ENCODE measurements at places on chromosomes 12 and 14. TPM values are rescaled to one million over a fixed set of nuclear protein-coding genes. Genes with fewer than 3 reads are reported as not detected.

HSP90B1 gene
- 436 TPM for total RNA-seq

TXNRD1 gene
- total RNA-seq: 323 TPM

ESRRB gene
- total RNA-seq: under 0.01 TPM

KCNA1 gene
- not detected for total RNA-seq

EPS8 gene
- 139 TPM for total RNA-seq

OR8S1 gene
- not detected for total RNA-seq

DCP1B gene
- 15.3 TPM for total RNA-seq

RDH16 gene
- under 0.01 TPM for total RNA-seq

KCNJ8 gene
- 9.1 TPM for total RNA-seq

WDHD1 gene
- 9.4 TPM for total RNA-seq

KCNH5 gene
- not detected for total RNA-seq

MYH6 gene
- not detected for total RNA-seq

PARP11 gene
- total RNA-seq: 9.4 TPM

- no peak for DNase-seq
These were observed 61.2 kb upstream of the FAM222A start for GRCh38 chr12:109652233-109652976.

DNA sequence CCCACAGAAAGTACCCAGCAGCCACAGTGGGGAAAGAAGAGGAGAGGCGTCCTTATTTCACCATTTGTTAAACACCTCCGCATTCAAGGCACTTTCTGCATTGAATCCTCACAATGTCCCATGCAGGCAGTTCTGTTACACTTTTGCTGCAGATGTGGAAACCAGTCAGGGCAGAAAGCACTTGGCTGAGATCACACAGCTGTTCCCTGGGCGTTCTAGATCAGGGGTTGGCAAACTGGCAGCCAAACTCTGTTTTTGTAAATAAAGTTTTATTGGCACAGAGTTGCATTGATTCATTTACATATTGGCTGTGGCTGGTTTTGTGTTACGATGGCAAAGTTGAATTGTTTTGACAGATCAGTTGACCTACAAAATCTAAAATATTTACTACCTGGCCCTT lies 20.1 kb downstream of the FOXN4 start:
- peak; percentile 78 for DNase-seq

DNA sequence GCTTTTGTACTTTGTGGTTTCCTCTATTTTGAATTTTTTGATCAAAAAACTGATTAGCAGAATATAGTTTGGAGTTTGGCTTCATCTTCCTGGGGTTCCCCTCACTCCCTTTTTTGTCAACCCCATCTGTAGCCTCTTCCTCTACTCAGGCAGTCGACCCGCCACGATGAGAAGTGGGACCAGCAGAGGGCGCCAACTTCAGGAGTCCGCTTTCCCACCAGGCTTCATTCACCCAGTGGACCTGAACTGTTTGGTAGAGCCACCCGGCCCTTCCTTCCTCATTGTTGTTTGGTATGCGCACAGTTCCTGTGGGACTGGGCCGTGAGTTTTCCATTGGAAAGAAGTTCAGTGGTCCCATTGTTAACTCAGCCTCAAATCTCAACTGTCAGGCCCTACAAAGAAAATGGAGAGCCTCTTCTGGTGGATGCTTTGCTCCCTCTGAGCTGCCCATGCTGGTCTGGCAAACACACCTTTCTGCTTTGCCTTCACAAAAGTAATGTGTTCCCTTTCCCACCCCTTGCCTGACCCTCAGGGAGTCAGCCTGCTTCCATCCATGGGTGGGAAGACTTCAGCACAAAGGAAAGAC lies 21.7 kb downstream of the TMBIM6 start:
- peak; percentile 90 for DNase-seq

DNA sequence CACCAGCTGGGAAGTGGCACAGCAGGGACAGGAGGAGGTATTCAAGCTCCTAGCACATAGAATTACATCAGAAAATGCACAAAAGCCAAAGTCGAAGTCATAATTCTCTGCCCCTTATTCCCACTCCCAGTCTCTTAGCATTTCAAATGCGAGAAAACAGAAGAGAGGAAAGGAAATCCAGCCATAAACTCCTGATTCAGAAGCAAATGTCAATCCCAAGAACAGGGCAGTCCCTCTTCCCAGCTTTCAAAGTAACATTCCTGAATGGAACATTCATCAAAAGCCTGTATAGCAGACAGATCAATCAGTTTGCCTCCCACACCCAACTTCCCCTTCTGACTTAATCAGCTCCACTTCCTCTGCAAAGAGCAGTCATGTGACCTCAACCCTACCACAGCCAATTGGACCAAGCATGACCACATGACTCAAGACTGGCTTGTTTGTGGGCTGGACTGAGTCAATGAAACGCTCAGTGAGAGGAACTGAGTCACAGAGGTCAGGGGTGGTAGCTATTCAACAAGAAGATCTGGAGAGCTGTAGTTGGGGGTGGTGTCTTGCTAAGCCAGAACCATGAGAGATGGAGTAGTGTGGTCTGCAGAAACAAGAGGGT lies 41.4 kb upstream of the TUNAR start:
- no peak for DNase-seq

GRCh38 chr14:74548881-74549280 lies 55.3 kb downstream of the ISCA2 start:
- peak; percentile 92 for DNase-seq

DNA sequence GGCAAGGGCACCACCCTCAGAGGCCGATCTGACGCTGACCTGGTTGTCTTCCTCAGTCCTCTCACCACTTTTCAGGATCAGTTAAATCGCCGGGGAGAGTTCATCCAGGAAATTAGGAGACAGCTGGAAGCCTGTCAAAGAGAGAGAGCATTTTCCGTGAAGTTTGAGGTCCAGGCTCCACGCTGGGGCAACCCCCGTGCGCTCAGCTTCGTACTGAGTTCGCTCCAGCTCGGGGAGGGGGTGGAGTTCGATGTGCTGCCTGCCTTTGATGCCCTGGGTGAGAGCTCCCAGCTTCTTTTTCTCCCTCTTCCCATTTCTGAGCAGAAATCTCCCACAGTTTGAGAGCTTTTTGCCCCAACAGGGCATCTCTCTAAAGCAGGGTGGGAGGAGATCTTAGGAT lies 1.8 kb downstream of the OAS1 start:
- no peak for DNase-seq

DNA sequence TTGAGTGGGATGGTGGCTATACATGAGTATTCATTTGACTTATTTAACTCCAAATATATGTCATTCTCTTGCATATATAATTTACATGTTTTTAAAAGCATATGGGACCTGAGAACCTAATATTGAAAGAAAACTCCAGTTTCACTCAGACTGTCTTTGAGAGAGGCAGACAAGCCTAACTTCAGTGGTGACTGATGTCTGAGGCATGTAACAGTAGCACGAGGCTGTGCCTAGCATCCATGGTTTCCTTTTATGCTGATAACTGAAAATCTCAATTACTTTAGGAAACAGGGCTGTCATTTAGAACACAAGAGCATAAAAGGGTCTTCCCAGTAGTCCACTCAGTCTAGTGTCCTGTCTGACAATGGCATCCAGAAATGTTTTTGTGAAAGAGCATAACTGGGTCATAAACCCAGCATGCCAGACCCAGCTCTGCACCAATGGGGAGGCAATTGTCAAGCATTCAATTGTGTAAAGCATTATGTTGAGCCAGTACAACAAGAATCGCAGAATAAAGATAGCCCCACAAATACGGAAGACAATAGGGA lies 24.3 kb downstream of the MAPK1IP1L start:
- DNase-seq: no peak

GRCh38 chr12:67827820-67828383 lies 161.3 kb upstream of the IFNG-AS1 start:
- DNase-seq: peak; percentile 92

DNA sequence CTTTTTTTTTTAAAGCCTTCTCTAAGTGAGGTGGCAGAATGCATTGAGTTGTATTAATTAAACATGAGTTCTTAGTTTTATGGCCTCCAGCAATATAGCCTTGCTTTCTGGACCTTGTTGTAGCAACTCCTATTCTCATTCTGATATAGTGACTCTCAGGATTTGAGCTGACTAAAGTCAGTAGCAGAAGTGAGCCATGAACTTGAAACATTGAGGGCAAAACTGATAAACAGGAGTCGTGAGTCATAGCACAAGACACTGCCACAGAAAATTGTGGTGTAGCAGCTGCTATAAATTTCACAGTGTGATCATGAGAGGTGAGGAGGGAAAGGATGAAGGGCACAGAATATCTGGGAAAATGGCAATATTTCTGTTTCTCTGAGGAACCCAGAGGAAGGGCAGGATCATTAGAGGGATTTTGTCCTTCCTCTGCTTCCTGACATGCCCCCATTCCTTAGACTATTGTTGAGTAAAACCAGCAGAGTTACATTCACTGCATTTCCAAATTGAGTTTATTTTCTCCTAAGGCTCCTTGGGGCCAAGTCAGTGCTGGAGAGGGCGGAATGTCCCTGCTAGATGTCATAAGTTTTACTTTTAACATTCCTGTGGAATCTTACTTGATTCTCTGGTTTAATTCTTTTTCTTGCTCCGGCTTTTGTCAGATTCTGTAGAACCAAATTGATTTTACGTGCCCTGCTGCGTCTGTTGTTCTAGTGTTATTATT lies 7.5 kb downstream of the KLRG1 start:
- DNase-seq: no peak

GRCh38 chr12:64729909-64730587 lies 29.2 kb downstream of the GNS start:
- DNase-seq: no peak

- no peak for DNase-seq
These were observed 75.0 kb upstream of the DYNC1H1 start for GRCh38 chr14:101889366-101889765.

DNA sequence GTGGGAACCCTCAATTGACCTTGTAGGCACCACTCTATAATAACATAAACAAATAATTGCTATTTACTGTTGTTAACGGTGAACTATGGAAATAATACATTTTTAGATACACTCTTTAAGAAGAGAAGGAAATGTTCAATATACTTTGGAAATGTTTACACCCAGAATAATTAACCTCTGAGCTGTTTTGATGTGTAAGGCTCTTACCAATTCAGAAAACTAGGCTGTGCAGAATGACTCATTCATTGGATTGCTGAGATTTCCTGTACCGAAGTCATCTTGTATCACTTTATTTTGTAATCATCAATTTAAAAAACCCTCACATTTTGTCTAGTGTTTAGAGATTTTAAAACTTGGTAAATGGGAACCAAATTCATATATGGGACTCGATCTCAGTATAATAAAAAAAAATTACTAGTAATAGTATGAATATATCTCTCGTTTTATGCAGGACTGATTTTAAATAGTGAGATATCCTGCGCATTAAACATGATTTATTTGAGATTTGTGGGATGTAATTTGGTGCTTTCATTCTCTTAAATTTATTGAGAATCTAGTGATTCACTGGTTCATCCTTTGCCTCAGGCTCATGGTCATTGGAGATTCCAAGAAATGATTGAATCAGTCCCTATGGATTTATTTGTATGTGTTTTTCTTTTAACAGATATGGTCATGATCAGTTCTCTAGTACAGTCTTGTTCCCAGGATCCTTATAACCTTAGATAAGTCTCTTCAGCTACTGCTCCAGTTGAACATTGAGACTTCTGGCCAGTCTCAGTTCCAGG lies 3.9 kb downstream of the SAMD4A start:
- peak; percentile 82 for DNase-seq

DNA sequence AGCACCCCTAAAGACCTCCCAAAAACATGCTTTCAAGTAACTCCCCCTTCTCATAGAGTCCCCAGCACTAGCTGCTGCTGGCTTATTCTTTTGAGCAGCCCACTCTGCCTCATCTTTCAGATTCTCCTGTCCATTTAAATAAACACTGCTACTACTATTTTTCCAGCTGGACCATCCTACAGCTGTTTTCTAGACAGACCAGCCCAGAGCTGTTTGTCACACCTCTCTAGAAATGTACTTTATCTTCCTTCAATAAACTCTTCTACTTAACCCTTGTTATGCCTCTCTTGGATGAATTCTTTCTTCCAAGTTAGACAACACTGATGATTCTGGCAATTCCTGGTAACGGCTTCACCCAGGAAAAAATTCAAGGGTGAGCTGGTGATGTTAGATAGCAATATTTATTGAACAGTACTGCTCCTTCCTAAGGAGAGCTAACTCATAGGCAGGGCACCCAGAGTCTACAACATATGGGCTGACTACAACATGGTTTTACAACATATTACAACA lies 995.7 kb downstream of the LRFN5 start:
- no peak for DNase-seq

GRCh38 chr14:26597071-26597588 lies 703 bp downstream of the NOVA1 start:
- no peak for DNase-seq

DNA sequence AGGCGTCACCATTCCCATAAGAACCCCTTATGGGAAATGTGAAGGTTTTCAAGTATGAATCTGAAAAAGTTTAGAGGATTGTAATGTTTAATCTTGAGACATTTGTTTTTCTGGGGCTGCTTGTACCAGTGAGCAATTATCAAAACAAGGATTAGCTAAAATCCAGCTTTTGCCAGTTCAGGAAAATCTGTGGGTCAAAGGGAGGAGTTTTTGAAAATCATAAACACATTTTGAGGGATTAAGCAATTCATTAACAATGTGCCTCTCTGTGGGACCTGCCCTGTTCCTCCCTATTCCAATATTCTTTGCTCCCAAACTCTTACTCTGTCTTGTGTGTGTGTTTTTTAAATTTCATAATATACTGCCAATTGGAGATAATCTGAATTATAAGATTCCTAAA lies 11.7 kb upstream of the DAAM1 start:
- DNase-seq: peak; percentile 68

- no peak for DNase-seq
These were observed 26.6 kb upstream of the ANO4 start for GRCh38 chr12:100767950-100768349.

DNA sequence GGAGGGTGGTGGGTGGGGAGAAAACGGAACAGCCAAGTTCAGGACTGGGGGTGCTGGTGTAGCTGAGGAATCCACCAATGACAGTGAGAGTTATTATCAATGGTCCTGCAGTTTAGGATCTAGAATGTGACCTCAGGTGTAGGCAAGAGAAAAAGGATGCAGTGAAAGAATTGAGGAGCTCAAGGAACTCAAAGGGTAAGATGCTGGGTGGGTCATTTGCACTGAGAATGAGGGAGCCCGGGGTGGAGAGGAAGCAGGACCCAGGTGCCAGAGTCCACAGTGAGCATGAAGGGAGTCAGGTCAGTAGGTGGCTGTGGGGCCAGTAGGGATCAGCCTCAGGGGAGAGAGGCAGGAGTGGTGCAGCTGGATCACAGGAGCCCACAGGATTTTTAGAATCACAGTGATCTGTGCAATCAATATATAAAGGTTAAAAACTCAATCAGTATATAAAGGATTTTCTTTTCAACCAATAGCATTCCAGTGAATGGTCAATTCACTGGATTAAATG lies 3.2 kb upstream of the KRT7 start:
- peak; percentile 80 for DNase-seq

- DNase-seq: no peak
These were observed 129.5 kb downstream of the KIF26A start for GRCh38 chr14:104267895-104268294.

- DNase-seq: peak; percentile 92
These were observed 10.9 kb upstream of the PIK3C2G start for GRCh38 chr12:18250313-18250916.

GRCh38 chr12:129372876-129373275 lies 519.6 kb downstream of the GLT1D1 start:
- DNase-seq: no peak

GRCh38 chr12:117380083-117380482 lies 18.7 kb upstream of the NOS1 start:
- no peak for DNase-seq
